ENCODE measurements at places on chromosomes 1 and 21.

DNA sequence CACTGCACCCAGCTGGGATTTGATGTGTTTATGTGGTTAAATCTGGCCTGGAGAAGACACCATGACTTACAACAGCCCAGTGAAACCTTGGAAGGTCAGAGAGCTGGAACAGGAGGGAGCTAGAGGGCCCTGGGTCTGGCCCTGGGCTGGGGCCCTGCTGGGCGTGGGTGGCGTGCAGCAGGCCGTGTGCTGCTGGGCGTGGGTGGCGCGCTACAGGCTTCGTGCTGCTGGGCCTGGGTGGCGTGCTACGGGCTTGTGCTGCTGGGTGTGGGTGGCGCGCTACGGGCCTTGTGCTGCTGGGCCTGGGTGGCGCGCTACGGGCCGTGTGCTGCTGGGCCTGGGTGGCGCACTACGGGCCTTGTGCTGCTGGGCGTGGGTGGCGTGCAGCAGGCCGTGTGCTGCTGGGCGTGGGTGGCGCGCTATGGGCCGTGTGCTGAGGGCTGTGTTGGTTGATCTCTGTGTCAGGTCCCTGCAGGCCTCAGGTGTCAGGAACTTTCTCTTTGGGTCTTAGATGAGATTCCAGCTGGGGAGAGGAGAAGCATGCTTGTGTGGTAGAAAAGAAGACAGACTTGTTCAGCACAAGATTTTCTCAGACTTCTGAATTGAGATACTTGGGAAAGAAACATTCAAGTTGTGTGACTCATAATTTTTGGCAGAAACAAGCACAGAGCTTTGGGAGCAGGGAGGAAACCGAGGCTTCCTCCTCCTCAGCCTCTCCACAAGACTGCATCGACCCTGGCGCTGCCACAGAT is 66.0 kb downstream of the COL18A1 start:
- no peak for DNase-seq

GRCh38 chr1:167645140-167645541 is 15.1 kb downstream of the RCSD1 start:
- DNase-seq = no peak

DNA sequence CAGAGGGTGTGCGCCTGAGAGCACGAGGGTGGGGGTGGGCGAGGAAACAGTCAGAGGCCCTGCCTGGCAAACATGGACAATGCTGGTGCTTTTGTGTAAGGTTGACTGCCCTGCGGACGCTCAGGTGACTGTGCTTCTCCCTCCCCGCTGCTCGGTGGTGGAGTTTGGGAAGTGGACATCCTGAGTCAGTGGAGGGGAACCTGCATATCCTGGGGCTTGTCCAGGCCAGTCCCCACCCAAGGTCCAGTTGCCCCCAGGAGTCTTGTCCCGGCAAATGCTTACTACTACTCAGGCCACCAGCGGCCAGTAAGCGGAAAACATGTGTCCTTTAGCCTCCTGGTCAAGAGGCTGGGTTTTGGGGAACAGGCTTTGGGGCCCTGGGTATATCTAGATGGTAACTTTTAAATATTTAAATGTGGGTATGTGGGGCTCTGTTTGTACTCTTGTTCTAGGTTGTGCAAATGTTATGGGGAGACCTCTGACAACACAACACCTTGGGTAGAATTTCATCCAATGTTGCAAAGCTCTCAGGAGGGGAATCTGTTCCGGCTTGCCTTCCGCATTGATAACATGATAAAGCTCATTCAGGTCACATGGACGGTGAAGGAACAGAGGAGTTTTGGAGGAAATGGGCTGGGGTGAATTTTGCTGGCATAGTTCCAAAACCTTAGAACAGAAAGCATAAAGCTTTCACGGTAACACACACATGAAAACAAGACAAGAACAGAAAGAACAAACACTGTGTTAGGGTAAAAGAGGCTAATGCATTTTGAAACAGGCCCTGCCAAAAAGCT is 364.9 kb downstream of the PRDM2 start:
- no peak for DNase-seq

- no peak for DNase-seq
These were observed 331.9 kb downstream of the AJAP1 start for GRCh38 chr1:4986306-4986705.

DNA sequence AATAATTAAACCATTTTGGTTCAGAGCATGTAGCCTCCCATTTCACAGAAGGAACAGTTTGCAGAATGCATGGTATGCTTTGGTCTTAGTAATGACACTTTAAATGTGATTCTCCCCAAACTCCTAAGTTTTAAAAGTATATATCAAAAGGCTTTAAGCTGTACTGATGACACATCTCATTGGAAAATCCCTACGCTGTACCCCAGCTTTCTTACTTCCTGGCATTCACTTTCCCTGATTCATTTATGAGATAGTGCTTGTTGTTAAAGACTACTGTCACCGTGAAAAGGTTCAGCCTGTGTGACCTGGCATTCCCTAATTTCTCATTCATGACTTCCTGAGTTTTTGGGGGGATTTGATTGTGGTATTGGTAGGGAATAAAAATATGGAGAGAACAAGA is 53.4 kb downstream of the MPZL1 start:
- no peak for DNase-seq

- DNase-seq = no peak
These were observed 4.5 kb downstream of the PRDM15 start for GRCh38 chr21:41874611-41875010.

DNA sequence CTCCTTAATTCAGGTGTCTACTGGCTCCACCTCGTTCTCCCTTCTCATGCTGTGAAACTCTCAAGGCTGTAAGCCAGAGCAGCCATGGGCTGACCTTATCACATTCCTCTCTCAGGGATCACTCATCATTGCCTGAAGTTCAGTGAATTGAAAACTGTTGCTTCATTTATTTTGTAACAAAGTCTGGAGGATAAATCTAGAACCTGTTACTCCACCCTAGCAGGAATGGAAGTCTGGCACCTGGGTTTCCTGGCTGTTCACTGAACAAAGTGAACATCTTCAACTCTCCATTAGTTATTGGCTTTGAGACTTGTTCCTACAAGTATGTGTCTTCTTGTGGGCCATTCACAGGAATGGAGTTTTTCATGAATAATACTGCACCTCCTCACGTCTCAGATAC is 584.1 kb downstream of the PTPRU start:
- DNase-seq = no peak

- no peak for DNase-seq
These were observed 15.0 kb downstream of the ALPL start for GRCh38 chr1:21524220-21524619.

GRCh38 chr1:116751621-116752020 is 2.6 kb upstream of the CD2 start:
- no peak for DNase-seq

- no peak for DNase-seq
These were observed 526.4 kb upstream of the CAMK1G start for GRCh38 chr1:209057083-209057482.

- DNase-seq = peak; percentile 71
These were observed 1.4 kb downstream of the KLHL21 start for GRCh38 chr1:6601049-6601922.

Data from esophagus squamous epithelium (tissue), 5 donors.